ENCODE measurements at places on chromosomes 12 and 14. TPM values are rescaled to one million over a fixed set of nuclear protein-coding genes. Genes with fewer than 3 reads are reported as not detected.

- no peak for DNase-seq
These were observed 26.8 kb upstream of the TCL1B start for GRCh38 chr14:95659293-95659989.

The ACOT4 gene
- 0.73 TPM for polyA plus RNA-seq

DNA sequence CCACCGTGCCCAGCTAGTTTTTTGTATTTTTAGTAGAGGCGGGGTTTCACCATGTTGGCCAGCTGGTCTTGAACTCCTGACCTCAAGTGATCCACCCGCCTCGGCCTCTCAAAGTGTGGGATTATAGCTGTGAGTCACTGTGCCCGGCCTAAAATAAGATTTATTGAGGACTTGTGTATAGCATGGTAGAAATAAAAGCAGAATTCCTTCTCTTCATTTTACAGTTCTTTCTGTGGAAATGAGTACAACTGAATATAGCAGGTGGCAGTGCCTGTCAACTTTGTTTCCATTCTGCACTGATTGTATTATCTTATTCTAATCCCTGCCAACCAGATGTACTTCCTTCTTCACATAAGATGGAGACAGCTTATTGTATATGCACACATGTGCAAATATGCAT is 41.0 kb downstream of the DIP2B start:
- DNase-seq, result no peak

- DNase-seq, result no peak
These were observed 54.1 kb downstream of the CEP83 start for GRCh38 chr12:94405413-94406116.

GRCh38 chr12:57093415-57094207 is 4.7 kb downstream of the NAB2 start:
- DNase-seq, result peak; percentile 38

- DNase-seq, result peak; percentile 42
These were observed 123.0 kb downstream of the GLT1D1 start for GRCh38 chr12:128976120-128976738.

The FAM181A gene
- 0.19 TPM for polyA plus RNA-seq

- DNase-seq, result no peak
These were observed 123.7 kb upstream of the DHRS4 start for GRCh38 chr14:23829736-23830471.

The FAM222A gene
- polyA plus RNA-seq, result 1.8 TPM

GRCh38 chr12:2904260-2904659 is 13.6 kb downstream of the TULP3 start:
- peak; percentile 17 for DNase-seq

GRCh38 chr12:107894589-107894988 is 120.1 kb downstream of the ASCL4 start:
- no peak for DNase-seq

The ANKRD33 gene
- polyA plus RNA-seq, result 0.08 TPM

The NELL2 gene
- polyA plus RNA-seq, result 25.2 TPM

The PRH2 gene
- polyA plus RNA-seq, result 0.74 TPM
